ENCODE measurements at places on chromosomes 3 and 15.

- H3K4me3 ChIP-seq = no peak overlapping the region
- no peaks in the 10 kb centered on the region for H3K4me1 ChIP-seq
- H3K27ac ChIP-seq = no peak overlapping the region
- H3K36me3 ChIP-seq = no peaks in the 10 kb centered on the region
Measured at GRCh38 chr15:57171426-57171825, 204.9 kb upstream of the CGNL1 start.

GRCh38 chr3:83928391-83928790 is 1030.4 kb upstream of the CADM2 start:
- no peak overlapping the region for H3K27ac ChIP-seq
- H3K4me3 ChIP-seq = no peak overlapping the region
- DNase-seq = no peak
- no peaks in the 10 kb centered on the region for H3K27me3 ChIP-seq

DNA sequence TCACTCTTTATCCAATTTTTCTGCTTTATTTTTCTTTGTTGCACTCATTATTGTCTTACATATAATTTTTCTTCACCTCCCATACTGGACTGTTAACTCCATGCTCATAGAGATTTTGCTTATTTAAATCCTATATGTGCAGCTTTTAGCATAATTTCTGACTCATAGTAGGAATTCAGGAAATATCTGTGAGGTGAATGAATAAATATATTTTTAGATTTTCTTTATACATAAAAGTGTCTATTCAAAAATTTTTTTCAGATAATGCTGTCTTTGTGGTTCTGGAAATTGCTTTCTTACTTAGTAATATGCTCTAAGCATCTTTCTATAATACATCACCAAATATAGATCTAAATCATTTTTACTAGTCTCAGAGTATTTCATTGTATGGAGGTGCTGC is 191.8 kb upstream of the SUCLG2 start:
- H3K4me1 ChIP-seq = no peaks in the 10 kb centered on the region
- no peak for DNase-seq
- no peak overlapping the region for H3K4me3 ChIP-seq
- H3K27ac ChIP-seq = no peak overlapping the region
- no peaks in the 10 kb centered on the region for H3K27me3 ChIP-seq

- H3K36me3 ChIP-seq = no peaks in the 10 kb centered on the region
- no peak overlapping the region for H3K4me3 ChIP-seq
- DNase-seq = no peak
Measured at GRCh38 chr3:117547956-117548550, 838.5 kb downstream of the TUSC7 start.

DNA sequence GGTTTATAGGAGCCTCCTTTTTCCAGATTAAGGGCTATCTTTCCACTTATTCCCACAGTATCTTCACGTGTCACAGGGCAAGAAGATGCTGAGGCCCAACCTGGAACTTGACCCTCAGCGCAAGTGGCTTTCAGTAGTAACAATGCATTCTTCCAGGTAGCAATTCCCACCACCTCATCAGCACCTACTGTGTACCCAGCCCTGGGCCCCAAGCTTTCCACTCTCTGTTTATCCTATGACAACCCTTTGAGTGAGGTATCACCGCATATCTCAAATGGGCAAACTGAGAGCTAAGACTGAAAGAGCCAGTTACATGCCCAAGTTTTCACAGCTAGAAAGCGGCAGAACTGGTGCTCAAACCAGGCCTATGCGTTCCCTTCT is 88.2 kb downstream of the CPN2 start:
- no peak for DNase-seq
- no peak overlapping the region for H3K27ac ChIP-seq
- no peak overlapping the region for H3K4me3 ChIP-seq

GRCh38 chr15:52370010-52370409 is 74.4 kb upstream of the MYO5C start:
- H3K27ac ChIP-seq = no peak overlapping the region
- H3K36me3 ChIP-seq = no peaks in the 10 kb centered on the region
- H3K4me3 ChIP-seq = no peak overlapping the region
- H3K27me3 ChIP-seq = no peaks in the 10 kb centered on the region

GRCh38 chr3:37689645-37690356 is 171.9 kb upstream of the CTDSPL start:
- no peaks in the 10 kb centered on the region for H3K36me3 ChIP-seq
- no peak for DNase-seq
- peaks cover 7% of the 10 kb centered on the region for H3K4me1 ChIP-seq
- H3K27me3 ChIP-seq = no peaks in the 10 kb centered on the region

GRCh38 chr3:179768080-179768479 is 115.2 kb downstream of the USP13 start:
- H3K27ac ChIP-seq = no peak overlapping the region
- no peaks in the 10 kb centered on the region for H3K36me3 ChIP-seq
- no peaks in the 10 kb centered on the region for H3K4me1 ChIP-seq
- H3K4me3 ChIP-seq = no peak overlapping the region
- no peak for DNase-seq

- no peak for DNase-seq
- no peaks in the 10 kb centered on the region for H3K4me1 ChIP-seq
- no peak overlapping the region for H3K27ac ChIP-seq
- H3K27me3 ChIP-seq = no peaks in the 10 kb centered on the region
- peak overlapping the region; percentile 18 for H3K4me3 ChIP-seq
Measured at GRCh38 chr15:23566071-23566554, 639 bp downstream of the MKRN3 start.

- H3K27me3 ChIP-seq = no peaks in the 10 kb centered on the region
- H3K27ac ChIP-seq = no peak overlapping the region
- no peak overlapping the region for H3K4me3 ChIP-seq
- H3K4me1 ChIP-seq = no peaks in the 10 kb centered on the region
- no peaks in the 10 kb centered on the region for H3K36me3 ChIP-seq
Measured at GRCh38 chr3:178297199-178297598, 239.0 kb upstream of the KCNMB2 start.

- no peak overlapping the region for H3K27ac ChIP-seq
- H3K27me3 ChIP-seq = no peaks in the 10 kb centered on the region
- no peak overlapping the region for H3K4me3 ChIP-seq
- no peak for DNase-seq
- no peaks in the 10 kb centered on the region for H3K36me3 ChIP-seq
- H3K4me1 ChIP-seq = no peaks in the 10 kb centered on the region
Measured at GRCh38 chr15:92724144-92724543, 68.6 kb upstream of the FAM174B start.

- no peak for DNase-seq
- H3K4me1 ChIP-seq = peaks cover 15% of the 10 kb centered on the region
- peak overlapping the region; percentile 53 for H3K27ac ChIP-seq
- H3K36me3 ChIP-seq = no peaks in the 10 kb centered on the region
- H3K4me3 ChIP-seq = no peak overlapping the region
- no peaks in the 10 kb centered on the region for H3K27me3 ChIP-seq
Measured at GRCh38 chr15:96181217-96181616, 149.3 kb upstream of the NR2F2 start.

DNA sequence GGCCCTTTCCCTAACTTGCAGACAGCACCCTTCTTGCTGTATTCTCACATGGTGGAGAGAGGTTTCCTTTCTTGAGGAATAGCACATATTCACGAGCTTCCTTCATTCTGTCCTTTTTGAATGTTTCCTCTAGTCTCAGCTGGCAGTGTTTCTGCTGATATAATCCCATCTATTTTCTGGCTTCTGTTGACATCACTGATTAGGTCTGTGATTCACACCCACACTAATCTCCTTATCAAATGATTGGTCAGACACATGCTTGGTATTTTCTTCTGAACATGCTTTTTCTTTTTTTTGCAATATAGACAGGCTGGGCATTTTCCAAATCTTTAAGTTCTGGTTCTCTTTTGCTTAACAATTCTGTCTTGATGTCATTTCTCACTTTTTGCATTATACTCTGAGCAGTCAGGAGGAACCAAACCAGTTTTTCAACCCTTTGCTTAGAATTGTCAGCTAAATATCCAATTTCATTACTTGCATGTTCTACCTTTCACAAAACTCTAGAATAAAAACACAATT is 65.4 kb downstream of the OXSM start:
- no peaks in the 10 kb centered on the region for H3K36me3 ChIP-seq
- no peak for DNase-seq
- H3K4me1 ChIP-seq = no peaks in the 10 kb centered on the region
- H3K27me3 ChIP-seq = no peaks in the 10 kb centered on the region
- no peak overlapping the region for H3K27ac ChIP-seq

DNA sequence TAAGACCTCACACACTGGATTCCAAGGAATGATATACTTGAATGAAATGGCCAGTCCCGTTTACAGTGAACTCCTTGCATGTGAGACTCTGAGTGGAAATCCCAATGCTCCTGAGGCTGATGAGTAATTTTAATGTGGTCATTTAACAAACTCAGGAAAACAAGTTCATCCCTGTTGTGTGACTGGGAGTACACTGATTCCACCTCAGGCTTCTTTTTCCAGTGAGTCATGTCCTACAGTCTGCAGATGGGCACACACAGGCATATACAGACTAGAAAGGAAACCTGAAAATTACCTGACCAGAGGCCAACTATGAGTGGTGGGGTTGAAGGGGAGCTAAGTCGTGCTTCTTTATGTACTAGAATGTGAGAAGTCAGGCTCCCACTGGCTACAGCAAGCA is 5.8 kb downstream of the SQOR start:
- no peaks in the 10 kb centered on the region for H3K36me3 ChIP-seq
- H3K27ac ChIP-seq = no peak overlapping the region
- H3K4me1 ChIP-seq = peaks cover 11% of the 10 kb centered on the region
- H3K27me3 ChIP-seq = no peaks in the 10 kb centered on the region
- no peak overlapping the region for H3K4me3 ChIP-seq

DNA sequence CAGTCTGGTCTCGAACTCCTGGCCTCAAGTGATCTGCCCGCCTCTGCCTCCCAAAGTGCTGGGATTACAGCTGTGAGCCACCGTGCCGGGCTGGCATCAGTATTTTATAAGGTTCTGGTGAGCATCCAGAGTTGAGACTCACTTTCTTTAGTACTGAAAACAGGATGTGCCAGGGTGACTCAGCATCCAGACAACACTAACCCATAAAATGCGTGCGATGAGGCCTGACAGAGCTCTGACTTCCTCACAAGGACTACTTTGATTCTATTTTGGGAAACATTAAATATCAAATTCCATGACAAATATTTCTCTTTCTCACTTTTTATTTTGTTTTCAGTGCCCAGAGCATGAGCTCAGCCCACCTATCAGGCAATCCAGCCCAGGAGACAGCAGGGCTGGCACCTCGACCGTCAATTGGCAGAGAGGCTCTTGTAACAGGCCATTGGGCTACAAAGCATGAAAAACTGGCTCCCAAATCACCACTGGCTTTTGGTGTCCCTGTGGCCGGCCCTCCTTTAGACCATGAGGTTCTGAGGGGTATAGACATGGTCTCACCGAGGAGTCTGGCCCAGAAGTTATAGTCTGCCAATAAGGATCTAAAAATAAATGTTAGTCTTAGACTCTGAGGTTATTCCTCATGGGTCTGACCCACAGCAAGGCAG is 75.0 kb downstream of the FEM1B start:
- peak; percentile 34 for DNase-seq
- H3K4me1 ChIP-seq = peaks cover 9% of the 10 kb centered on the region
- H3K36me3 ChIP-seq = no peaks in the 10 kb centered on the region
- H3K4me3 ChIP-seq = no peak overlapping the region
- no peaks in the 10 kb centered on the region for H3K27me3 ChIP-seq

DNA sequence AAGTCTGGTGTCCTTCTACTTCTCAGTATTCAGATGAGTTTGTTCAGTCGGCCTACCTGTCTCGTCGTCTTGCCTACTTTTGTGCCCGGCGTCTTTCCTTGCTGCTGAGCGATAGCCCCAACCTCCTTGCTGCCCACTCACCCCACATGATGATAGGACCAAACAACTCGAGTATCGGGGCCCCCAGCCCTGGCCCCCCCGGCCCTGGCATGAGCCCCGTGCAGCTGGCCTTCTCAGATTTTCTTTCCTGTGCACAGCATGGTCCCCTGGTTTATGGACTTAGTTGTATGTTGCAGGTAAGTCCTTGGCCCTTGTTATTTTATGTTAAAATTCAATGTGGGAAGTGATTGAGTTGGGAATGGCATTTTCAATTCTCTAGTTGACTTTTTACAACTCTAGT is 43.2 kb downstream of the GPR171 start:
- H3K36me3 ChIP-seq = no peaks in the 10 kb centered on the region
- no peak overlapping the region for H3K4me3 ChIP-seq
- H3K27me3 ChIP-seq = no peaks in the 10 kb centered on the region

DNA sequence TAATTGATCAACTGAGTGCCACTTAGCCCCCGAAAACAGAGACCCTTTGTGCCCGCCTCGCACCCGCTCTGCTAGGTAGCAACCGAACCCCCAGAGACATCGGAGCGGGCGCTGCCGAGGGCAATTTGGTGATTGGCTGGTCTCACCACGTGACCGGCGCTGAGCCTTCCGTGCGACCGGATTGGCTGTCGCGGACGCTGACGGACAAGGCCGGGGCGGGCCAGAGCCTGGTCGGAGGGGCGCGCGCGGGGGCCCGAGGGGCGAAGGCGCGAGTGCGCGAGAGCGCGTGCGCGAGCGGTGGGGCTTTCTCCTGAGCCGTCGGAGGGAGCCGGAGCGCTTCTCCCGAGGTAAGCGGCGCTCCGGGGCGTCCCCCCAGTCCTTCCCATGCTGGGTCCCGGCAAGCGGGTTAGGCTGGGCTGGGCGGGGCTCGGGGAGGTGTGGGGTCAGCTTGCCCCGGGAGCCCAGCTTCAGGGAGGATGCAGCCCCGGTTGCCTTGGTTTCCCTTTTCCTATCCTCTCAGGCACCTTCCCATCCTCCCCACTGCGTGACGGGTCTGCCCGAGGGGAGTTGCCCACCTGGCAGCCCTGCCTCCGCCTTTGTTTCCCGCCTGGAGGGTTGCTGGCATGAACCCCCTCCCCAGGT is at the start of gene TMEM108:
TSS of gene TMEM108 (plus strand) at position 303 of the 642 bp plus-strand sequence.
- DNase-seq = peak; percentile 35
- no peaks in the 10 kb centered on the region for H3K36me3 ChIP-seq
- peak within 1 kb of the TSS; percentile 52 for H3K4me3 ChIP-seq
- H3K27me3 ChIP-seq = no peaks in the 10 kb centered on the region
- no peaks in the 10 kb centered on the region for H3K4me1 ChIP-seq
- H3K27ac ChIP-seq = no peak within 1 kb of the TSS

GRCh38 chr3:48412375-48413001 is 17.4 kb downstream of the PLXNB1 start:
- H3K4me3 ChIP-seq = no peak overlapping the region
- H3K4me1 ChIP-seq = no peaks in the 10 kb centered on the region
- DNase-seq = no peak
- H3K36me3 ChIP-seq = no peaks in the 10 kb centered on the region
- H3K27ac ChIP-seq = no peak overlapping the region

DNA sequence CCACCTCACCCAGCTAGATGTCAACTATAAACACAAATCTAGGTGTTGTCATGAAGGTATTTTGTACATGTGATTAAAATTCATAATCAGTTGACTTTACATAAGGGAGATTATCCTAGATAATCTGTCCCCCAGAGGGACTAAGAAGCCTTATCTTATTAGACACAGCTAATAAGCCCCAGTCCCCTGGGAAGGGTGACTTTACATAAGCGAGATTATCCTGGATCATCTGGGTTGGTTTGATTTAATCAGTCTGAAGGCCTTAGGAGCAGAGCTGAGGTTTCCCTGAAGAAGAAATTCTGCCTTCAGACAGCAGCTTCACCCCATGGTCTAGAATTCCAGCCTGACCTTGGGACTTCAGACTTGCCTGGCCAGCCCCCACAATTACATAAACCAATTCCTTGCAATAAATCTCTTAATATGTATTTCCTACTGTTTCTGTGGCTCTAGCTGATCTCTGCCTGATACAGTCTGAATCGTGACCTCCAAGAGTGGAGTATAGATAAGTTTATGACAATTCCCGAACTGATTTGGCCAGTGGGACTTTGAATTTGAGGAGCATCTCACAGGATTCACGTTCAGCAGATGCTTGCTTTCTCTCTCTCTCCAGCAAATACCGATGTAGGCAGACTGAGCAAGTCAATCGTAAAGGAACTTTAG is 66.5 kb downstream of the MRPL46 start:
- H3K4me1 ChIP-seq = peaks cover 10% of the 10 kb centered on the region
- no peak for DNase-seq
